ENCODE measurements at places on chromosomes 4 and X.

DNA sequence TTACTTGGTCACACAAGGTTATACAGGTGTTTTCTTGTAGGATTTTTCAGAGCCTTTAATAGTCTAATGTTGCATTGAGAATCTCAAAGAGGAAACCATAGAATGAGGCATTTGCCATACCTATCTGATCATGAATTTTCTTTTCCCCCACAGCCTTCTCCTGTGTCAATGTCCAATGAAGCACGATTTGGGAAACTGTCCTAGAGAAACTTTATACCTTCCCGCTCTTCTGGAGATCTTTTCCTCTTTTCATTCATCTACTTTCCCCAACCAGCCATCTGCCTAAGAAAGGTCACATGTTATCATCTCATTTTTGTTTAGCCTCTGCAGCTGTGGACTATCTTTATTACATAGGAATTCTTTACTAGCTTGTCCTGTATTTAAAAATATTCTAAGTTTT is 19.9 kb downstream of the VSIG4 start:
- DNase-seq, result no peak

DNA sequence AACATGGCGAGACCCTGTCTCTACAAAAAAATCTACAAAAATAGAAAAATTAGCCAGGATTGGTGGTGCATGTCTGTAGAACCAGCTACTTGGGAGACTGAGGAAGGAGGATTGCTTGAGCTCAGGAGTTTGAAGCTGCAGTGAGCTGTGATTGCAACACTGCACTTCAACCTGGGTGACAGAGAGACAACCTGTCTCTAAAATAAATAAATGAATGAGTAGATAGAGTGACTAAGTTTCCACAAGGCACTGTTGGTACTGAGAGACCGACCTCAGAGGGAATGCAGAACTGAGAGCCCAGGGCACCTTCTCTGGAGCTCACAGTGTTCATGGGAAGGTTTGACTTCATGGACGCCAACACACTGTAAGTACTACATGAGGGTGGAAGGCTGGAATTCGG is 26.7 kb upstream of the ARSD start:
- no peak for DNase-seq

GRCh38 chr4:71275004-71275403 is 63.8 kb upstream of the SLC4A4 start:
- DNase-seq, result no peak

DNA sequence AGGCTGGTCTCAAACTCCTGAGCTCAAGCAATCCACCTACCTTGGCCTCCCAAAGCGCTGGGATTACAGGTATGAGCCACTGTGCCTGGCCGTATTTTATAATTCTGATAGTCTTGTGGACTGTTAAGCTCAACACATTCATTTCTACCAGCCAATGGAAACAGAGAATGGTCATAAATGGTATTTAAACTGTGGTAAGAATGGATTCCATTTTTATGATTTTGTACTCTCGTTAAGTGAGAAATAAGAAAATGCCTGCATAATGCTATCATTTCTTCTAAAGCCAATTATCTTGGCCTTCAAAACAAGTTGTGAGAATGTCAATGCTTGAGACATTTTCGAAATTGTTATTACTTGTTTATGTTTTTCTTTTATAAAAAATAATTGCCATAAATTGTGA is 321.0 kb downstream of the IL15 start:
- no peak for DNase-seq

DNA sequence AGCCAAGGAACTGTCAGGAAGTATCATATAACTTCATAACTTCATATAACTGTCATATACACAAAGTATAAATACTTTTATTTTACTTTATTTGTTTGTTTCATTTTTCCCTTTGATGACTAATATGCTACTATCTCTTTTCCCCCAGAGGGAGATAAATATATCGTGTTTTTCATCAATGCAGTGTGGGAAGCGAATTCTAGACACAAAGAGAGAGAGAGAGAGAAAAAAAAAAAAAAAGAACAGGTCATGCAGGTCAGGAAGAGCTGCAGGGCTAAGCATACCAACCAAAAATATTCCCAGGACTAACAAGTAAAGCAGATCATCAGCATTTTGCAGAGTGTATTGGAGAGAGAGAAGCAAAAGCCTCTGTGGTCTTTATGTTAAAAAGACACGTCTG is 1849.2 kb downstream of the STIM2 start:
- peak; percentile 12 for DNase-seq

GRCh38 chrX:107574054-107574683 is 54.1 kb upstream of the PRPS1 start:
- DNase-seq, result peak; percentile 89

Measured in mesenchymal stem cell (in vitro differentiated cells and primary cell).